ENCODE measurements at places on chromosomes 4 and X. TPM values are rescaled to one million over a fixed set of nuclear protein-coding genes. Genes with fewer than 3 reads are reported as not detected.

Gene PF4V1
- not detected for total RNA-seq

Gene TMEM150C
- 13.0 TPM for total RNA-seq

Gene GPC4
- total RNA-seq: 0.13 TPM

Gene TBX22
- total RNA-seq: not detected

Gene TTC29
- total RNA-seq: not detected

Gene PNMA6F
- total RNA-seq: not detected

Gene NPY5R
- total RNA-seq: not detected

Gene ZXDB
- 8.9 TPM for total RNA-seq

Gene ERCC6L
- total RNA-seq: 1.3 TPM

Gene SMARCAD1
- 26.3 TPM for total RNA-seq

Gene TRAPPC11
- total RNA-seq: 24.0 TPM

Gene NPY1R
- not detected for total RNA-seq

Gene OTUD6A
- total RNA-seq: not detected

Gene KCND1
- total RNA-seq: 0.25 TPM

Gene ESX1
- under 0.01 TPM for total RNA-seq

Gene C4orf36
- total RNA-seq: 0.38 TPM

Gene ZIC3
- total RNA-seq: not detected

Gene VCX3A
- total RNA-seq: not detected

Gene HERC5
- 3.4 TPM for total RNA-seq

Gene SMARCA1
- 16.4 TPM for total RNA-seq

Gene SMIM10
- total RNA-seq: 1.9 TPM

Gene DMD
- 1.8 TPM for total RNA-seq

Gene ASB12
- total RNA-seq: not detected

Data from dermis microvascular lymphatic vessel endothelial cell (primary cell).